ENCODE measurements at places on chromosomes 5 and 9. TPM values are rescaled to one million over a fixed set of nuclear protein-coding genes. Genes with fewer than 3 reads are reported as not detected.

Gene SH3RF2
- total RNA-seq: 0.38 TPM

DNA sequence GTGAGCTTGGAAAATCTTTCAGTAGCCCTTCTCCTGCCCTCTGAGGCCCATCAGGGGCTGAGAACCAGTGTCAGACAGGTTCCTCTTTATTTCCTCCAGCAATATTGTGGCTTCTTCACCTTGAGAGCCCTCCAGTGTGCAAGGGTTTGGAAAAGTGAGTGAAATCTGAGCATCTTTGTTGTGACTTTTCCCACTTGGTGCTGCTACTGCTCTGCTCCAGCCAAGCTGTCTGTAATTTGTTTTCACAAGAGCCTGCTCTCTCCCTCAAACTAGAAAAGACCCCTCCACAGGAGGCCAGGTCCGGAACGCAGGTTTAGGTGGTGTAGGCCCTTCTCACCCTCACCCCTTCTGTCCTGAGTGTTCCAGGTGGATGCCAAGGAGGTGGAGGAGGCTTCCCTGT lies 57.4 kb upstream of the SPRY4 start:
- H3K36me3 ChIP-seq: no peaks in the 10 kb centered on the region
- no peak overlapping the region for H3K27ac ChIP-seq
- DNase-seq: no peak
- no peaks in the 10 kb centered on the region for H3K27me3 ChIP-seq

GRCh38 chr9:93701494-93702218 lies 125.3 kb downstream of the PHF2 start:
- peak; percentile 75 for DNase-seq
- no peaks in the 10 kb centered on the region for H3K4me1 ChIP-seq
- H3K27ac ChIP-seq: no peak overlapping the region
- no peaks in the 10 kb centered on the region for H3K36me3 ChIP-seq
- peaks cover 25% of the 10 kb centered on the region for H3K27me3 ChIP-seq
- no peak overlapping the region for H3K4me3 ChIP-seq

Gene PTGDS
- total RNA-seq: 123 TPM

DNA sequence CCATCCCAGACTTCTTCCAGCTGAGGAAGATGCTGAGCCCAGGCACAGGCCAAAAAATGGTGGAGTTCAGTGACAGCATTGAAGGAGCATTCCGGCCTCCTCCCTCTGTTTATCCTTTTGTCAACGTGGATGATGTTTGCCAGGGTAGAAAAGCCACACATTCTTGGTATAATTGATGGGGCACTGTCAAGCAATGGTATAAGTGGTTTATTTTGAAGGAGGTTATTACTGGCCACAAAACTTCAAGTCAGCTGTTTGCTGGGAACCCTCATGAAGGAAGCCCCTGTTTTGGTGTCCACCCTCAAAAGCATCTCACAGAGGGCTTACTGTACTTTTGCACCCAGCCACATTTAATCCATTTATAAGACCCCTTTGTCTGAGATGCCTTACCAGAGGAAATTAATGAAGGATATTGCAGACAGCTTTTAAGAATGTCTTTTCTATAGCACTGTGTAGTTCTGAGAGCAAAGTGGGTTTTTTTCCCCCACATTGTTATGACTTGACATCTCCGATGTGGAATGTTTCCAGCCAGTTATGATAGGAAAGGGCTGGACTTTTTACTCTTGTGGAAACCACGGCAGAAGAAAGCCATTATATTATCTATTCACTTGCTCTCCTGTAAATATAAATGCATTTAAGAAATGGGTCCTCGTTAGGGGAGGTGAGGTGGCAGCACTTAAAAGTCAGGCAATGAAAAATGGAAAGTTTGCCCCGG lies 95.5 kb upstream of the SPATA31D4 start:
- DNase-seq: no peak
- H3K27ac ChIP-seq: no peak overlapping the region
- no peaks in the 10 kb centered on the region for H3K27me3 ChIP-seq

- H3K27ac ChIP-seq: no peak overlapping the region
- no peak overlapping the region for H3K4me3 ChIP-seq
- DNase-seq: no peak
- no peaks in the 10 kb centered on the region for H3K27me3 ChIP-seq
- peaks cover 4% of the 10 kb centered on the region for H3K36me3 ChIP-seq
- H3K4me1 ChIP-seq: peaks cover 56% of the 10 kb centered on the region
Observed at GRCh38 chr5:151066920-151067319, 13.9 kb downstream of the TNIP1 start.

Gene PIP5K1B
- total RNA-seq: not detected

- H3K4me1 ChIP-seq: peaks cover 21% of the 10 kb centered on the region
- no peak overlapping the region for H3K4me3 ChIP-seq
- DNase-seq: no peak
Observed at GRCh38 chr9:12771891-12772290, 2.9 kb upstream of the LURAP1L start.

Gene CANX
- 809 TPM for total RNA-seq

- peak overlapping the region; percentile 88 for H3K27ac ChIP-seq
- H3K4me1 ChIP-seq: peaks cover 33% of the 10 kb centered on the region
- H3K4me3 ChIP-seq: peak overlapping the region; percentile 79
- no peaks in the 10 kb centered on the region for H3K27me3 ChIP-seq
- no peaks in the 10 kb centered on the region for H3K36me3 ChIP-seq
- DNase-seq: no peak
Observed at GRCh38 chr5:56480705-56481427, 247.7 kb upstream of the ANKRD55 start.

- H3K27ac ChIP-seq: peak overlapping the region; percentile 85
- no peaks in the 10 kb centered on the region for H3K36me3 ChIP-seq
- peak overlapping the region; percentile 50 for H3K4me3 ChIP-seq
- peaks cover 52% of the 10 kb centered on the region for H3K4me1 ChIP-seq
Observed at GRCh38 chr9:22208846-22209585, 199.9 kb upstream of the CDKN2B start.

DNA sequence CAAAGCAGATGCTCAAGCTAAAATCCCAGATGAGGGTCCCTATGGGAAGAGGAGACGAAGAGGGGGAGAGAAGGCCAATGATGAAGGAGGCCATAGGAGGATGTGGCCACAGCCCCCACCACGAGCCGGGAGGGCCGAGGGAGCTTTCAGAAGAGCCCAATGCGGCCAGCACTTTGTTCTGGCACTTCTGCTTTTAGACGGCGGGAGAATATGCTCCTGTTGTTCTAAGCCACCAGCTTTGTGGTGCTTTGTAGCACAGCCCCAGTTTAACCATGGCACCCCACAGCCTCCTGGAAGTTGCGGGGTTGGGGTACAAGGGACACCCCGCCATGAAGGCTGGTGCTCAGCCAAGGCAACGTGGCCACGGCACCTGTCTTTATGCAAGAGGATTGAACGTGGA lies 33.4 kb downstream of the LPCAT1 start:
- no peak for DNase-seq
- H3K27ac ChIP-seq: no peak overlapping the region
- H3K4me1 ChIP-seq: peaks cover 3% of the 10 kb centered on the region
- H3K4me3 ChIP-seq: no peak overlapping the region

GRCh38 chr9:36037549-36038122 lies 923 bp downstream of the RECK start:
- peaks cover 48% of the 10 kb centered on the region for H3K4me1 ChIP-seq
- no peak for DNase-seq
- peak overlapping the region; percentile 83 for H3K27ac ChIP-seq
- H3K36me3 ChIP-seq: no peaks in the 10 kb centered on the region
- no peaks in the 10 kb centered on the region for H3K27me3 ChIP-seq
- peak overlapping the region; percentile 97 for H3K4me3 ChIP-seq

Gene NR6A1
- total RNA-seq: 0.78 TPM

- no peak overlapping the region for H3K27ac ChIP-seq
- peaks cover 2% of the 10 kb centered on the region for H3K4me1 ChIP-seq
- H3K36me3 ChIP-seq: no peaks in the 10 kb centered on the region
- H3K27me3 ChIP-seq: peaks cover 18% of the 10 kb centered on the region
- H3K4me3 ChIP-seq: no peak overlapping the region
Observed at GRCh38 chr5:67206461-67206860, 9.9 kb upstream of the CD180 start.

GRCh38 chr5:88889189-88890069 lies 6.4 kb upstream of the MEF2C start:
- peak overlapping the region; percentile 34 for H3K27ac ChIP-seq
- no peaks in the 10 kb centered on the region for H3K36me3 ChIP-seq
- H3K4me1 ChIP-seq: peaks cover 15% of the 10 kb centered on the region
- no peaks in the 10 kb centered on the region for H3K27me3 ChIP-seq
- DNase-seq: no peak

- DNase-seq: peak; percentile 90
- no peak overlapping the region for H3K27ac ChIP-seq
- H3K4me1 ChIP-seq: peaks cover 12% of the 10 kb centered on the region
- H3K27me3 ChIP-seq: peaks cover 59% of the 10 kb centered on the region
- H3K36me3 ChIP-seq: no peaks in the 10 kb centered on the region
Observed at GRCh38 chr9:124040935-124041816, 29.6 kb downstream of the LHX2 start.

Gene LOX
- 75.8 TPM for total RNA-seq

DNA sequence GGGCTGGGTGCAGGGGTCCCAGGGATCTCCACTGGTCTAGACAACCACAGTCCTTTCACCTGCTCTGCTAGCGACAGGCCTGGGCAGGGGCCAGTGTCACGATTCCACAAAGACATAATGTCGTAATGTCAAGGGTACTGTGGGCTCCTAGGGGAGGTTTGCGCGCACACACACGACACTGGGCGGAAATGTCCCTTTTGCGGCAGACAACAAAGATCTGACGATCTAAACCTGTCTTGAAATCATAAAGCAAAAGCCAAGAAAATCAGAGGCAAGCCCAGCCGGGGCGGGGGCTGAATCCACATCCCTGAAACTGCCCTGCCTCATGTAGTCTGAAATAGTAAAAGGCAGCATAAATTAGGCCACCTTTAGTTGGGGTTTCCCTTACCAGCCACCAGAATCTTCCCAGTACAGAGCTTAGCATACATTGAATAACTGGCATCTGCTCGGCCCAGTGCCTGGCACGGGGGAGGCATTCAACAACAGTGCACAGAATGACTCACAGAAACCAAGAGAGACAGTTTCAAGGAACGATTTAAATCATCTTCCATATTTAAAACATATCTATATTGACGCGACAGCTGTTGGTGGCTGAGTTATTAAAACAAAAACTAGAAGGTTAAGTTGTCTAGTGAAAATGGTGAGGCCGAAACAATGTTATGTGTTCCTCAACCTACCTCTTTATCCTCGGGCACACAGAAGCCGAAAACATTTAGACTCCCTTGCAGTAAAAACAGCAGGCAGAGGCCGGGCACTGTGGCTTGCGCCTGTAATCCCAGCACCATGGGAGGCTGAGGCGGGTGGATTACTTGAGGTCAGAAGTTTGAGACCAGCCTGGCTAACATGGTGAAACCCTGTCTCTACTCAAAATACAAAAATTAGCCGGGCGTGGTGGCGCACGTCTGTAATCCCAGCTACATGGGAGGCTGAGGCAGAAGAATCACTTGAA lies 151.0 kb downstream of the MYO10 start:
- H3K27ac ChIP-seq: peak overlapping the region; percentile 32
- peaks cover 36% of the 10 kb centered on the region for H3K36me3 ChIP-seq
- DNase-seq: no peak
- no peaks in the 10 kb centered on the region for H3K27me3 ChIP-seq
- peaks cover 49% of the 10 kb centered on the region for H3K4me1 ChIP-seq
- no peak overlapping the region for H3K4me3 ChIP-seq

GRCh38 chr5:168106008-168106761 lies 185.3 kb upstream of the WWC1 start:
- H3K27ac ChIP-seq: no peak overlapping the region
- H3K36me3 ChIP-seq: no peaks in the 10 kb centered on the region
- no peak overlapping the region for H3K4me3 ChIP-seq
- peaks cover 14% of the 10 kb centered on the region for H3K4me1 ChIP-seq
- no peak for DNase-seq

Gene CCDC183
- total RNA-seq: 0.89 TPM

DNA sequence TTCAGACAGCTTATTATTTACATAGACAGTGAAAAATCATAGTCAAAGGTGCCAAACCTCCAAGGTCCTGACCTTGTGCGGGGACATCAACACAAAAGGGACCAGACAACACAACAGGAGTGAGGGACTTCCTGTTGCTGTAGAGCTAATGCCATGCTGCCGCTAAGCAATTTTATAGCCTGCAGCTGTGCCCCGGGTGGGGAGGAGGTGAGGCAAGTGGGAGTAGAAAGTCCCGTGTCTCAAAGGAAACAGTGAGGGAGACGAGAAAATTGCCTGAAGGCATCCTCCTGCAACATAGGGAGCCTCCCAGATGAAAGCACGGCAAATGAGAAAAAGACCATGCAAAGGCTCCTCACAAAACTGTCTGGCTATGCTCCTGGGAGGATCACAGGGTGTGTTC lies 58.8 kb downstream of the CAAP1 start:
- H3K4me3 ChIP-seq: no peak overlapping the region
- H3K4me1 ChIP-seq: peaks cover 6% of the 10 kb centered on the region
- no peak overlapping the region for H3K27ac ChIP-seq
- no peaks in the 10 kb centered on the region for H3K27me3 ChIP-seq

DNA sequence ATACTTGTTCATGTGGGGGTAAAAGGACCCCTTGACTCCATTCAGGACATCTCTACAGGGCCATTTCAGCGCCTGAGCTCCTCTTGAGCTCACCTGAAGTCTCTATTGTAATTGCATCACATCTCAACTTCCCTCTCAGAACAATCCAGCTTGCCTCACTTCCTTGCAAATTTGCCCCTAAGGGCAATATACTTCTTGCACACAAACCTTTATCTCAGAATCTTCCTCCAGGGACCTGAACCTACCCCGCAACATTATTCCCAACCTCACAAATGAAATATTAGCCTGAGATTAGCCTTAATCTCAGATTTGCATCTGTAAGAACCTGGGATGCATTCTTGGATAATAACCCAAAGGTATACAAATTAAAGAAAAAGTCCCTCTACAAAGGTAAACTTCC lies 159.2 kb downstream of the DRD1 start:
- no peaks in the 10 kb centered on the region for H3K36me3 ChIP-seq
- no peaks in the 10 kb centered on the region for H3K4me1 ChIP-seq
- DNase-seq: no peak
- H3K4me3 ChIP-seq: no peak overlapping the region
- no peak overlapping the region for H3K27ac ChIP-seq

- H3K4me1 ChIP-seq: peaks cover 18% of the 10 kb centered on the region
- DNase-seq: no peak
- H3K36me3 ChIP-seq: peaks cover 2% of the 10 kb centered on the region
- H3K27me3 ChIP-seq: peaks cover 37% of the 10 kb centered on the region
Observed at GRCh38 chr9:110580850-110581249, 1.3 kb upstream of the SVEP1 start.

- H3K4me1 ChIP-seq: peaks cover 40% of the 10 kb centered on the region
- H3K36me3 ChIP-seq: peaks cover 2% of the 10 kb centered on the region
- H3K27ac ChIP-seq: peak overlapping the region; percentile 92
Observed at GRCh38 chr5:123659495-123659894, 147.5 kb downstream of the CSNK1G3 start.

Gene LCN2
- total RNA-seq: not detected

Gene PCDH12
- not detected for total RNA-seq

Gene INSYN2B
- total RNA-seq: 2.7 TPM

- H3K36me3 ChIP-seq: no peaks in the 10 kb centered on the region
- DNase-seq: no peak
- H3K27me3 ChIP-seq: no peaks in the 10 kb centered on the region
- H3K4me3 ChIP-seq: no peak overlapping the region
Observed at GRCh38 chr9:1759009-1759408, 256.1 kb upstream of the SMARCA2 start.

- no peaks in the 10 kb centered on the region for H3K27me3 ChIP-seq
- no peak overlapping the region for H3K4me3 ChIP-seq
- DNase-seq: no peak
- H3K27ac ChIP-seq: no peak overlapping the region
Observed at GRCh38 chr5:53472720-53473510, 7.5 kb upstream of the FST start.

- DNase-seq: no peak
- no peaks in the 10 kb centered on the region for H3K4me1 ChIP-seq
- H3K36me3 ChIP-seq: no peaks in the 10 kb centered on the region
- H3K27ac ChIP-seq: no peak overlapping the region
- no peak overlapping the region for H3K4me3 ChIP-seq
Observed at GRCh38 chr5:45035991-45036390, 227.2 kb downstream of the MRPS30 start.

All from osteocyte (in vitro differentiated cells).